ENCODE measurements at places on chromosomes 2 and 18.
A peak's percentile ranks its signal among the peaks of the same experiment; 100 is the strongest.

GRCh38 chr2:218407717-218408116 is 8.0 kb downstream of the CTDSP1 start:
- no peak for DNase-seq

DNA sequence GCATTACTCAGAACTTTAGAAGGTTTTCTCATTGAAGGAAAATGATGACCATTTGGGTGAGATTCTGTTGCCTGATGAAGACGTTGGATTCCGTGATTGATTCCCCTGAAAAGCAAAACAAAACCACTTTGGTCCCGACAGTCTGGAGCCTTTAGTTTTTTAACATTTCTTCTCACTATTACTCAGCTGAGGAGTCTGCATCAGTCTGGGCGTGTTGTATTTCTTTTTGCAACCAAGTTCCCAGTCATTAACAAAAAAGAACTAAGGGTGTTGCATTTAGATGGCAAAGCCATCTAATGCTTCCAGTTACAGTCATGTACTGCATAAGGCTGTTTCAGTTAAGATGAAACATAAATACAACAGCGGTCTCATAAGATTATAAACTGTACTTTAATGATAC is 343.1 kb upstream of the CDH2 start:
- no peak for DNase-seq

- DNase-seq, result no peak
Measured at GRCh38 chr2:11993749-11994148, 247.3 kb downstream of the LPIN1 start.

GRCh38 chr2:43191947-43192516 is 34.4 kb downstream of the ZFP36L2 start:
- no peak for DNase-seq

GRCh38 chr18:75130591-75131328 is 78.2 kb downstream of the PTGR3 start:
- DNase-seq, result peak; percentile 4

All from M059J (cell line).